Aortic smooth muscle cell (primary cell): ENCODE measurements at places on chromosomes 5 and 9. TPM values are rescaled to one million over a fixed set of nuclear protein-coding genes. Genes with fewer than 3 reads are reported as not detected.

The CPEB4 gene
- 29.7 and 33.1 TPM in 2 replicates for total RNA-seq

The PCDHB10 gene
- total RNA-seq, result 0.66 and 1.1 TPM in 2 replicates

The PRR16 gene
- total RNA-seq, result 3.2 and 3.7 TPM in 2 replicates

The PLPP7 gene
- 15.0 and 16.9 TPM in 2 replicates for total RNA-seq

The IL11RA gene
- total RNA-seq, result 23.4 and 31.1 TPM in 2 replicates

The PCDHGB6 gene
- 3.3 and 4.7 TPM in 2 replicates for total RNA-seq

The MPDZ gene
- total RNA-seq, result 48.6 and 59.3 TPM in 2 replicates

The GRAMD2B gene
- total RNA-seq, result 17.3 and 27.4 TPM in 2 replicates

The SPAG8 gene
- total RNA-seq, result 1.7 TPM in 2 replicates
